Activated T-helper 1 cell treated with anti-CD3 and anti-CD28 coated beads, Interleukin-12 subunit alpha, Interleukin-12 subunit beta, Interleukin-2, Interleukin-4 antibody, amounts not matched to agents 30 ng/mL and 10 ng/mL and 1 ng/mL, durations not matched to agents 14 hours and 24 hours and 36 hours (primary cell): ENCODE measurements at places on chromosomes 3 and 15.

- no peak for DNase-seq
Observed at GRCh38 chr3:15339786-15340215, 7.4 kb upstream of the SH3BP5 start.

- no peak for DNase-seq
Observed at GRCh38 chr3:66073464-66074141, 34.9 kb upstream of the MAGI1 start.

- no peak for DNase-seq
Observed at GRCh38 chr15:94324835-94325767, 93.7 kb downstream of the MCTP2 start.

DNA sequence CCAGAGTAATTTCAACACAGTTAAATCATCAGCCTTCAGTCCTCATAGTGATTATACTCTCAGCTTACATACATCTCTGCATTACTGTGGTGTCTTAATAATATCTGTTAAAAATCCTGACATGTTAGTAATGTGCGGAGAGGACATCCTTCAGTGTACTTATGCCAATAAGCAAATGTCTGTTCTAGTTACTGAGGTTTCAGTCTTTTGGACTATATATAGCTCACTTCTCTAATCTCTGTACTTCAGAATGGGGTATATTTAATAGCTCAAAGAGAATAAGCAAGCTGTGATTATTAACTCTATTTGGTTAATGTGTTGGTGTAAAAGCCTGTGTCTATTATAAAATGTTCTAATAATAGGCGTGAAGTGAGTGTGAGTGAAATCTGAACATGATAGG, 28.9 kb upstream of the OSTN start:
- DNase-seq: no peak

- peak; percentile 85 for DNase-seq
Observed at GRCh38 chr15:38563723-38564519, 693 bp downstream of the RASGRP1 start.

DNA sequence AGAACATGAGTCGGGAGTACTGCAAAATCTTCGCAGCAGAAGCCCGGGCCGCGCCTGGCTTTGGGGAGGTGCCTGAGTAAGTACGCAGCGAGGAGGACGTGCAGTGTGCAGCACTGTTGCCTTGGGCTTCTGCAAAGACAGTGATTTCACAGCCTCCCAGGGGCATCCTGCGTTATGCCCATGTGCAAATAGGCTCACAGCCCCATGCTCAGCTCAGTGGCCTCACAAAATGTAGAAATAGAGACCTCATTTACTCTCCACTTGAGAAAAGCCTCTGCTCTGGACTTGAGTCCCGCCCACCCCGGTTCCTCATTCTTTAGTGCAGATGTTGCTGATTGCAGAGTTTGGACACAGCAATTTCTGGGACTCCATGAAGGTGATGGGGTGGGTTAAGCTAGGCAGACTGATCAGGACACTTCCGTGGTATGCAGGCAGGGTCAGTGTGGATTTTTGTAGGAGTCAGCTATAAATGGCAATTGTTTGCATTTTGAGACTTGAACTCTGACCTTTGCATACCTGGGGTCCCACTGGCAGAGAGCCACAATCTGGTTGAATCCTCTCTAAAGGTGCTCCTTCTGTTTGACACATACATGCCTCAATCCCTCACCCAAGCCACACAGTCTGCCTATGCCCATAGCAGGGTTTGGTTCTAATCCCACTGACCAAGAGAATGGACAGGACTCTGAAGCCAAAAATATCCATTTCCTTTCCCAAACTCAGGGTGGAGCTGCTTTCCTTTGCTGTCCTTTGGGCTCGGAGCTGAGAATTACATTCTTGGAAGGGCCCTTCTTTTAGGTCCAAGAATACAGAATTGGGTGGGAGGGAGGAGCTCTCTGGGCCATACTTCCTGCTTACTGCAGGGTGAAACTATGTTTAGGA, 20.7 kb upstream of the SLC28A1 start:
- DNase-seq: no peak

DNA sequence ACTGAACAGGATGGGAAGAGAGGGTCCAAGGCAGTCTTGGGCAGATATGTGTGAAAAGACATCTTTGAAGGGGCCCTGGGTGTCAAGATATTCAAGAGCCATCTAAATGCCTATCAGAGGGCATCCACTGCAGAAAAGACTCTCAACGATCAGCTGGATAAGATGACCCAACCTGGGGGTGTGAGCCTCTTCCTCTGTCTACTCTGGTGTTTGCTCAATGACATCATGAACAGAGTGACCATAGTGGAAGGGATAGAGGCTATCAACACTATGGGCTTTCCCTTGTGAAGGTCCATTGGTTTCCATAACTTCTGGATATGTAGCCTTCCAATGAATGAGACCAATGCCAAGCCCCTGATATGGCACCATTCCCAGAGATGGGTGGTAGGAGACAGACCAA, 42.1 kb downstream of the FAH start:
- no peak for DNase-seq

- DNase-seq: no peak
Observed at GRCh38 chr3:15313461-15313860, 18.9 kb downstream of the SH3BP5 start.

- no peak for DNase-seq
Observed at GRCh38 chr3:38645076-38645475, 4.4 kb downstream of the SCN5A start.

- DNase-seq: no peak
Observed at GRCh38 chr3:152857082-152857481, 22.2 kb downstream of the P2RY1 start.

DNA sequence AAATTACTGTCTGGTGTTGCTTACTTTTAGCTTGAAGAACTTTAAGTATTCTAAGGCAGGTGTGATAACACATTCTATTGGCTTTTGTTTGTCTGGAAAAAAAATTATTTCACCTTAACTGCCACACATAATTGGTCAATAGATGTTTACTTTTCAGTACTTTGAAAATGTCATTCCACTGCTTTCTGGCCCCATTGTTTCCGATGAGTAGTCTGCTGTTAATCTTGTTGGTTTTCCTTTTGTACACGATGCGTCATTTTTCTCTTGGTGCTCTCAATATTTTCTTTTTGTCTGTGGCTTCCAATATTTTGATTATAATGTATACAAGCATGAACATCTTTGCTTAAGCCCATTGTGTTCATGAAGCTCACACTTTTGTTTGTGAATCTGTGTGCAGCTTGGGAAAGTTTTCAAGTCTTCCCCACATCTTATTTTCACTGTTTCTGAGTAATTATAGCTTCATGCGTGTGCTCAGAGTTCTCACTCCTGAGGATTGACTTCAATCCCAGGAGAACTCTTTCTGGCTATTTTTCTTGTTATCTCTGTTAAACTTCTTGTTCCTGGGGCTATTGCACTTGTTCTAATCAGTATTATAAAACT, 664.7 kb downstream of the IGSF11 start:
- DNase-seq: no peak

DNA sequence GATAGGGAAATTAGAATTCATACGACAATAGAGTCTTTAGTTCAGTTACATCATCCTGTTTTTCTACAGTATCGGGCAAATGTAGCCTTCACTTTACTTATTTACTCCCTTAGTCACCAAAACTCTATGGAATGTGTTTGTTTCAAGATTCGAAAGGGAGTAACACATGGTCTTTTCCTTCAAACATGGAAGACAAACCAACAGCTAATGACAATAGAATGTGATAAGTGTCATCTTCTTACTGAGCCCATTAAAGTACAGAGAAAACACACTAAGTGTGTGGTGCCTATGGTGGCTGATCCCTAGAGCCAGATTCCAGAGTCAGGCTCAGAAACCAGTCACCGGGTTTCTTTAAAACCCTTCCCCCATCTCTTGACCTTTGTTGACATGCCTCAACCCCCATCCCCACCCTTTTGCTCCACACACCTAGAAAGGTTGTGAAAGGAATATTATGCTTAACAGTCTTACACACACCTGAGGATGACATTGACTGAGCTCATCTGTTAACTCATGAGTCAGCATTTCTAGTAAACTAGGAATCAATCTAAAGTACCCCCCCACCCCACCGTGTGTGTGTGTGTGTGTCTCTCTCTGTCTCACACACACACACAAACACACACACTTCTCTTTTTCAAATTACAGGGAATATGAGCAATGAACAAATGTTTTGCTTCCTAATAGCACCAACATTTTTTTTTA, 549.6 kb upstream of the CCDC54 start:
- DNase-seq: no peak

DNA sequence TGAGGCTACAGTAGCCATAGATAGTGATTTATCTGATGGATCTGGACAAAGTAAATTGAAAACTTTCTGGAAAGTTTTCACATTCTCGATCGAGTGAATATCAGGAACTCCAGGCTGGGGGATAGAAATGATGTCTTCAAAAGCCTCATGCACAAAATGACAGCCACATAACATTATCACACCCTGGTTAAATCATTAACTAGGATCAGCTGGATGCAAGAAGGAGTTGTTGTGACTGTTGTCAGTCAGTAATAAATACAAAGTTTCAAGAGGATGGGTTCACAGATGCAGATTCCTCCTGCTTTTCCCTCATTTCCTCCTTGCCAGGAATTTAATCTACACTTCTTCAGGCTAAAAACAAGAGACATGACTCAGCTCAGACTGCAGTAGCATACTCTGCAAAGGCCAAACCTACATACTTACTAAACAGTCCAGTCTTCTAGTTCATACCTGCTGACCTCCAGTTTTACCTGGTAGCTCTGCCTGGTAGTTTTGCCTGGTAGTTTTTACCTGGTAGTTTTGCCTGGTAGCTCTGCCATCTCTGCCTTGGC, 40.9 kb downstream of the C2CD4A start:
- no peak for DNase-seq

- DNase-seq: no peak
Observed at GRCh38 chr15:55074431-55074830, 122.3 kb downstream of the RSL24D1 start.

GRCh38 chr3:17571686-17572085, 170.7 kb downstream of the TBC1D5 start:
- DNase-seq: no peak

DNA sequence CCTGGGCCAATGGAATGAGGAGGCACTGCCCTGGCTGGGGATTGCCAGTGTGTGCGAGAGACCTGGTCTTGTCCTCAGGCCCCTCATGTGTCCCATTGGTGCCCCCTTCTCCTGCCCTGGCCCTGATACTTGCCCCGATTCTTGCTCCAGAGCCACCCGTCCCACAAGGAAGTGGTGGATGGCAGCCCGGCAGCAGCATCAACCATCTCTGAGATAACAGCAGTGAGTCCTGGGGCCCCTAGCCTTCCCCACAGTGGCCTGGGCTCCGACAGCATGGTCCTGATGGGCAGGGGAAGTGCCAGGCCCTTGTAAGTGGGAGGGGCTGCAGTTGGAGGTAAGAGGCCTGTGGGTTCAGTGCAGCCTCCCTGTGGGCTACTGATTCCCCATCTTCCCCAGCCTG, 15.4 kb downstream of the VILL start:
- DNase-seq: no peak

DNA sequence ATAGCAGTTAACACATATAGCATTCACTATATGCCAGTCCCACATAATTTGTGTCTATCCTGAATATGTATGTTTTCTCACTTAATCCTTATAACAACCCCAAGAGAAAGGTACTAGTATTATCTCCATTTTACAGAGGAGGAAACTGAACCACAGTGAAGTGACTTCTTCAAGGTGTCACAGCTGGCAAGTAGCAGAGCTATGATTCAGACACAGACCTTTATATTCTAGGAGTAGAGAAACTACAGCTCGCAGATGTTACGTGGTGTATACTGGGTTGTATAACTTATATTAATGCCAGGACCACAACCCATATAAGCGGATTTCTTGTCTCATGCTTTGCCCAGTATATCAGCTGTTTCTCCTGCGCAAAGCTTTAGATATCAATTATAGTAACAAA, 29.5 kb upstream of the ICE2 start:
- no peak for DNase-seq

DNA sequence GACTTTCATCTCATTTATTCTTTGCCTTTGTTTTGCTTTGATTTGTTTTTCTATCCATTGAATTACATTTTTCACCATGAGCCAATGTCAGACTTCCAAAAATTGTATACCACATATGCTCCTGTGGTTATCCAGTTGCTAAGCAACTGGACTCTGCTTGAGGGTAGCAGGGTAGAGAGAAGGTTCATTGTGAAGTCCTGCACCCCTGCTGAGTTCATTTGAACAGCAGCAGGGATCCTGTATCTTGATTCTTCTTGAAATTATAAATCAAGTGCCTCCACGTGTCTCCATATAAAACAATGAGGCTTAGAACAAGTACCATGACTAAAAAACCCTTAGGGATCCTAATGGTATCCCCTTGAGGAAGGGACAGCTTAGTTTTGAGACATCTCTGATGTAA, 449.3 kb downstream of the ROBO2 start:
- no peak for DNase-seq

DNA sequence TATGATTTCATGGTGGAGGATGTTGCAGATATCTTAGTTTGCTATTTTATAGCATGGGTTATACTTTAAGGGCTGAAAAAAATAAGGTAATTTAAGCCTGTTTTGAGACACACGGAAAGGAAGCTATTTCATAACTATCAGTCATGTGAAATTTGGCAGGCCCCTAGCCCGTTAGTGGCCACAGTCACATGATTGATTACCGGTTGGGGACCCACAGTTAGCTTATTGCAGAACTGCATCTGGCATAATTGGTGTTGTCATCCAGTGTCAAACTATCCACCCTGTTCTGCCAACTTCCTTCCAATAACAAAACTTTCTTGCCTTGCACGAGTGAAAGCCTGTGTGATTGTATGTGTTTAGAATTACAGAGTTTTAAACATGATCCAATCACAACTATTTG, 35.2 kb downstream of the FNDC3B start:
- DNase-seq: no peak
